ENCODE measurements at places on chromosomes 4 and X.
A peak's percentile ranks its signal among the peaks of the same experiment; 100 is the strongest.

DNA sequence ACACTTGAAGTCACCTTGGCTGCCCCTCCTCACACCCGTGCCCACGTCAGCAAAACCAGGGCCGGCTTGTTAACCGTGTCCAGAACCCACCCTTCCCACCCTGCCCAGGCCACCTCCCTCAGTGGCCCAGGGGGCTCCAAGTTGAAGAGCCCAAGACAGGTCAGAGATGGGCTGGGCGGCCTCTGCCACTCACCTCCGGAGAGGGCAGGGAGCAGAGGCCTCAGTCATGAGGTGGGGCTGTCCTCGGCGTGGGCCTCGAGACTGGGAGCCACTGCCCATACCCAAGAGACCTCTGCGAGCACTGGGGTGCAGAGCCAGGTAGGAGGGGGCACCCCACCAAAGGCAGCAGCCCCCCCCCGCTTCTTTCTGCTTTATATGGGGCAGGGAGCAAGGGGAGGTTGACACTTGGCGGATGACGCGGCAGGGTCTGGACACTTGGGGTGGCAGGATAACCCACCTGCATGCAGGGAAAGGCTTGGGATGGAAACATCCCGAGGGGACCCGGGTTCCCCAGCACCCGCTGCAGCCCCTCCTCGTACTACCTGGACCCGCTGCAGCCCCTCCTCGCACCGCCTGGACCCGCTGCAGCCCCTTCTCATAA, 38.0 kb upstream of the SPON2 start:
- DNase-seq, result no peak

DNA sequence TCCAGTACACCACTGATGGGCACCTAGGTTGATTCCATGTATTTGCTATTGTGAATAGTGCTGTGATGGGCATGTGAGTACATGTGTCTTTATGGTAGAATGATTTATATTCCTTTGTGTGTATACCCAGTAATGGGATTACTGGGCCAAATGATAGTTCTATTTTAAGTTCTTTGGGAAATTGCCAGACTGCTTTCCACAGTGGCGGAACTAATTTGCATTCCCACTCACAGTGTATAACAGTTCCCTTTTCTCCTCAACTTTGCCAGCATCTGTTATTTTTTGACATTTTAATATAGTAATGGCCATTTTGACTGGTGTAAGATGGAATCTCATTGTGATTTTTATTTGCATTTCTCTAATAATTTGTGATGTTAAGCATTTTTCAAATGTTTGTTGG, 25.9 kb downstream of the CC2D2A start:
- no peak for DNase-seq

GRCh38 chrX:29652484-29652883, 562.9 kb upstream of the MAGEB2 start:
- no peak for DNase-seq

DNA sequence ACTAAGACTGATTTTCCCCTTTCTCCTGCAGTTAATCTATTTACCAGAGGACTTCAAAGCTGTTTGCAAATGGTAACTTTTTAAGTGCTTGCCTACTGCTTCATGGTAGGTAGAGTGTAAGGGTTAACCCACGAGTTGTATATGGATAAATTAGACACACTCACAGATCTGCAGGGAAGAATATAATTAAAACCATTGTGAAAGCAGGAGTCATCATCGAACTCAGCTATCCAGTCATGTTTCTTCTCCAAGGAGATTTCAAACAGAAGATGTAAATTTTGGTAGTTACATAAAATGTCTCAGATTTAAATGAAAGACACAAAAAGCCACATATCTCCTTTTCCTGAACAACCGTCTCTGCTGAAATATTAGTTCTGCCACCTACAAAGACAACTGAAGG, 549 bp upstream of the XG start:
- DNase-seq, result no peak

DNA sequence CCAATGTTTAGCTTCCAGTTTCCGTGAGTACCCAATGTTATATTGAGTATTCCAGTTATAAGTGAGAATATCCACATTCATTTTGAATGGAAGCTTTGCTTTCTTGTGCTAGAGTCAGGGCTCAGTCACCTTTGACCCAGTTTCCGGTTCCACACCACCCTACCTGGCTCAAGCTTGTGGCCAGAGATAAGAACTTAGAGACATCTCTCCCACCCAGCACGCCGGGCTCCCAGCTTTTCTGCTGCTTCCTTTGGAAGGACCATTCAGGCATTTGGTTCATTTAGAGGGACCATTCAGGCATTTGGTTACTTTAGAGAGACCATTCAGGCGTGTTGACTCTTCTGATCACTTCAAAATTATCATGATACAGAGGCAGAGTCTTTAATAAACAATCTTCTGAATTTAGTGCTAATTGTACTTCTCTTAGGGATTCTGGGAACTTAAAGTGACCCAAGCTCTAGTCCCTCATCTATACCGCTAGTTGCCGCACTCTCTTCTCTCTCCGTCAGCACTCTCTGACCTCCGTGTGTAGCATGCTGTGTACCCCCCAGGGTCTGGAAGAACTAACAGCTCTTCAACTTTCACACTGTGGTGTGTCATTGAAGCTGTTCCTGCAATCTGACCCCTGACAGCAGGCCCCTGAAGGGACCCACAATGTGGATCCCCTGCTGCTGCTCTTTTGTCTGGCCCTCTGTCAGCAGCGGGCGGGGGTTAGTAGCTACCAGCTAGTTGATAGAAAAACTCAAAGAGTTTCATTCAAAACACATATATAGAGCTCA, 943.1 kb downstream of the ARAP2 start:
- no peak for DNase-seq

DNA sequence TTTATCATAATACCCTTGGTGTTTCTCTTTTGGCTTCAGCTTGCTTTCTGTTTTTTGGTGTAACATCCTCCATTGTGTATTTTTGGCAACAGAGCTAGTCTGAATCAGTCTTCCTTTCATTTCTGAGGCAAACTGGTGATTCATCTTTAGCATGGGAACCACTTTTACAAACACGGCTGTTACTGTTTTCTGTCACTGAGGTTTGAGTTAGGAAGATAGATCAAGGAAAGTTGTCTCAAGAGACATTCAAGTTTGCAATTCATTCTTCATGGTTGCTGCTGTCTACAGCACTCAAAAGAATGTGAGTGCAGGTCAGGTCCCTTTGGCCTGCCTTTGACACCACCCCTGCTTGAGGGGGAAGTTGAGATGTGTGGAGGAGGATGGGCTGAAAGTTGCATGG, 36.3 kb downstream of the IL21 start:
- DNase-seq, result no peak

- no peak for DNase-seq
Observed at GRCh38 chr4:89889289-89889688, 5.4 kb upstream of the MMRN1 start.

- DNase-seq, result peak; percentile 26
Observed at GRCh38 chr4:107265859-107266258, 229.7 kb upstream of the DKK2 start.

GRCh38 chr4:168634276-168634802, 137.5 kb downstream of the PALLD start:
- DNase-seq, result no peak

- peak; percentile 84 for DNase-seq
Observed at GRCh38 chrX:136909706-136910564, 29.4 kb upstream of the RBMX start.

- DNase-seq, result no peak
Observed at GRCh38 chr4:6454112-6454910, 18.1 kb downstream of the PPP2R2C start.

- DNase-seq, result no peak
Observed at GRCh38 chr4:149690726-149691125, 124.9 kb downstream of the IQCM start.

DNA sequence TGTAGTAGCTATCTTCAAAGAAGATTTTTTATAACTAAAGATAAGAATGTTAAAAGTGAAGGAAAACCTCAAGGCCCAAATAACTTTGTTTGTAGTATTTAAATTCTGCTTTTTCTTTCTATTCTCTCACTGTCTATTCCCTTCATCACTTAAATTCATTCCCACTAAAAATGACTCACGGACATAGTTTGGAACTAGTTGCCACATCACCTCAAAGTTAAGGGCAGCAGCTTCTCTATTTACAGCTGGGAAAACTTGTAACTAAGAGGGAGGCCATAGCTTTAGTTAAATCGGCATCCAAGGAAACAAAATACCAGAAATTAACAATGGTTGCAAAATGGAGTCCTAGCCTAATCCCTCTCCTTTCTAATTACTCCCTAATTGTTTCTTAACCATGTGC, 325.4 kb upstream of the MAGEB2 start:
- DNase-seq, result no peak

DNA sequence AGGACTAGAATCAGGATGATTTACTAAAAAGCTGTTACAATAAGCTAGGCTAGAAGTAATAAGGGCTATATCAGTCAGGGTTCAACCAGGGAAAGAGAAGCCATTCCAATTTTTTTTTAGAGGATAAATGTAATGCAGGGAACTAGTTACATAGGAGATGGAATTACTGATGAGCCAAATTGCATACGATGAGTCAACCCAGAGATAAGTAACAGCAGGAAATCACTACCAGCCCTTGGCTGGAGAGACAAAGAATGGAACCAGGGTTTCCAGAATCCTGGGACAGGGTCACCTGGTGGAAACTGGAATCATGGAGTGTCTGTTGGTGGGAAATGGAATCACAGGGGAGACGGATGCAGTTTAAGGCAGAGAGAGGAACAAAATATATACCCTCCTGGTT, 13.1 kb upstream of the MAGEA4 start:
- no peak for DNase-seq

DNA sequence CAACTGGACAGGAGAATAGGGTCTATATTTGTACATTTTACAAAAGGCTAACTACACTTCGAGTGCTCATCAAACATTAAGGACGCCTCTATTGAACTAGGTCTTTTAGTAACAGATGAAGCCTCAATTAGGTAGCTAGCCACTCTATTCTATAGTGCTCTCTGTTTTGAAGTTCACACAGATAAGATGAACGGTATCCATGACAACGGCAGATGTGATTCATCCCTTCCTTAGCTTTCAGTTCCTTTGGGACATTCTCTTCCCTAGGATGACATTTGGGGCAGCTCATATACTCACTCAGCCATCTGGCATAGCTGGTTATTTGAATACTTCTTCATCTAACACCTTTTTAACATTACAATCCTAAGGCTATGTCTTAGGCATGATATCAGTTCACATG, 62.4 kb upstream of the WDFY3 start:
- DNase-seq, result no peak

GRCh38 chr4:18390655-18391353, 369.2 kb upstream of the LCORL start:
- DNase-seq, result no peak

- DNase-seq, result peak; percentile 29
Observed at GRCh38 chrX:3345281-3346191, 916 bp downstream of the MXRA5 start.

DNA sequence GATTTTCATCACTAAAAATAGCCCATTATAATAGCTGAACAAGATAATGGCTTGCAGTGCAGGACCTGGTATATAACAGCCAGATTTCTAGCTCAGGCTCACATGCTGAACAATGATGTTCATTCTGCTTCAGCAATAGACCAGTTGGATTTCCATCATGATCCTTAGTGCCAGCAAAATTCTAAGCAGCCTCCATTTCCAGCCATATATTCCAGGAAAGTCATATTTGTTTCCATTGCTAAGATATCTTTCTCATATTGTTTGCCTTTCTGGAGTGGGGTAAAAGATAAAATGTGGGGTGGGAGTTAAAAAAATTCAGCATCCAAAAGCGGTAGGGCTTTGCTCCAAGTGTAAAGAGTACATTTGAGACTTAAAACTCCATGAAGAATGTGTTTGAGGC, 2344.1 kb downstream of the PCDH7 start:
- no peak for DNase-seq

DNA sequence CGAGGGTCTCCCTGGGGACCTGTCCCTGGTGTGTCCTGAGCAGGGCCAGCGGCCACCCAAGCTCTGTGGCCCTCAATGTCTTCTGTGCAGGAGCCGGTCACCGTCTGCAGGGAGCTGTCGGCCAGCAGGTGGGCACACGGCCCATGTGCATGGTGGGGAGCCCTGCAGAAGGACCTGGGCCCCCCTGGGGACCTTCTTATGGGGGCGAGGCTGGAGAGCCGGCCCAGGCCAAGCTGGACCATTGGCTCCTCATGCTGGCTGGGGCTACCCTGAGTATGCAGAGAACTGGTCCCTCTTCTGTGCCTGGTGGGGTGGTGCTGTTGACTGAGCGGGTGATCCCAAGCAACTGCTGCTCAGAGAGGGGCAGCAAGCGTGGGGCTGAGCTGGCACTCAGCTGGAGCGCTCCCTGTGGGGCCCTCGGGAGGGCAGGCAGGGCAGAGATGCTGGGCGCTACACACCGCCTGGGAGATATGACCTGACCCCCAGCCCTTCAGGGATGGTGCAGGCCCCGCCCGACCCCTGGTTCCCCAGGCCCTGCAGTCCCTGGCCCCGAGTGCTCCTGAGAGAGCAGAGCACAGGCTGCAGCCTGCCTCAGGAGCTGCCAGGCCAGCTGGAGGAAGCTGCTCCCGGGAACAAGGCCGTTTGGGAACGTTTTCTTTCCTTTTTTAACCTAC, 14.8 kb downstream of the NAT8L start:
- no peak for DNase-seq

DNA sequence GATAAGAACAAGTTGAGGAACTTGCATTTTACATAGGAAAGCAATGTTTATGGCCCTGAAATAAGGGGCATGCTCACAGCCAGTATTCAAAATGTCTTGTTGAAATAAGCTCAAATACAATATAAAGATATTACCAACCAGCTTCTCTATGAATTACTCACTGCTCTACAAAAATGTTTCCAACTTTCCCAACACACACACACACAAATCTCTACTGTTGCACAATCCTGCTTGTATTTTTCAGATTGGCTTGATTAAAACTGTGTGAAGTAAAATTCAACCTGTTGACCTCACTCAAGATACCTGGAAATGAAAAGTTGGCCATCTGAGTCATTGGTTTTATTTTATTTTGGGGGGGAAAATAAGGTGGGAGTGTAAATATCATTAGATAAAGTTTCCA, 128.6 kb downstream of the CHIC2 start:
- DNase-seq, result no peak

DNA sequence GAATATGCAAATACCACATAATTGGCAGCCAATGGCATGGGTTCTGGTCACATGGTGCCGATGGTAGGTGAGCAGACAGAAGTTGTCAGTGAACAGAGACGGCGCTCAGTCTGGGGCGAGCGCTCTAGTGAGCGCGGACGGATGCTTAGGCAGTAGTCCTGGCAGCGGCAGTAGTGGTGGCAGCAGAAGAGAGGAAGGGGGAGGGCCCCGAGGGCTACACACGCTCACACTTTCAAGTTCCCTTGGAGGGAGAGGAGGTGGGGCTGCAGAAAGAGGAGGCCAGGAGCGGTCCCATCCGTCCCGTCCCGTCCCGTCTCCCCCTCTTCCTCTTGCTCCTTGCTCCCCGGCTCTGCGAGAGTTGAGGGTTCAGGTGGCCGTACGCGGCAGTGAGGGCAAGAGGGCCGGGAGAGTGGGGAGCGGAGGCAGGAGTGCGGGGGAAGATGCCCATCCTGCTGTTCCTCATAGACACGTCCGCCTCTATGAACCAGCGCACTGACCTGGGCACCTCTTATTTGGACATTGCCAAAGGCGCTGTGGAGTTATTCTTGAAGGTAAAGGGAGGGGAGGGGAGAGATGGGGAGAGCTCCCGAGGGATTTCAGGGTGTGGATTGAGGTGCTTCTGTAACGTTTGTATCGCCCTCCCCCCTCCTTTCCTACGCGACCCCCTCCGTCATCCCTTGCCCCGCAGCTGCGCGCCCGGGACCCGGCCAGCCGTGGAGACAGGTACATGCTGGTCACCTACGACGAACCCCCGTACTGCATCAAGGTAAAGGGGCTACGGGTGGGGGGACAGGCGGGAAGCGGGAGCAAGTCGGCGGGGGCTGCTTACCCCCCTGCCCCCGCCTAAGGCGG, at the start of gene INTS6L:
Gene INTS6L, plus strand, starts transcription at position 108 of the 852 bp plus-strand sequence. Its CDS starts 333 bp downstream, at position 441.
- peak; percentile 88 for DNase-seq

GRCh38 chr4:37948542-37948941, 11.7 kb upstream of the PTTG2 start:
- no peak for DNase-seq

- no peak for DNase-seq
Observed at GRCh38 chr4:94841864-94842221, 84.1 kb downstream of the BMPR1B start.
